K562 (cell line): ENCODE measurements at places on chromosomes 1 and 21. TPM values are rescaled to one million over a fixed set of nuclear protein-coding genes. Genes with fewer than 3 reads are reported as not detected.

- H3K4me1 ChIP-seq, result peaks cover 7% of the 10 kb centered on the region
- no peaks in the 10 kb centered on the region; the same call in 2 of the 3 replicates for H3K36me3 ChIP-seq
- H3K27ac ChIP-seq, result no peak overlapping the region
- H3K4me3 ChIP-seq, result no peak overlapping the region
- peaks cover 59% of the 10 kb centered on the region for H3K27me3 ChIP-seq
Observed at GRCh38 chr1:202628646-202629215, 81.5 kb downstream of the SYT2 start.

- H3K36me3 ChIP-seq, result no peaks in the 10 kb centered on the region
- H3K27ac ChIP-seq, result no peak within 1 kb of the TSS
- peaks cover 73% of the 10 kb centered on the region for H3K4me1 ChIP-seq
- peak; percentile 80 for DNase-seq
Observed at GRCh38 chr1:16017461-16018303, at the start of gene HSPB7. Gene HSPB7 (minus strand): TSS chr1:16018043. CDS start chr1:16017963, 80 bp downstream.

- no peaks in the 10 kb centered on the region for H3K36me3 ChIP-seq
- DNase-seq, result no peak
- H3K4me1 ChIP-seq, result no peaks in the 10 kb centered on the region
- H3K4me3 ChIP-seq, result no peak overlapping the region
Observed at GRCh38 chr1:160705742-160706141, 5.9 kb downstream of the CD48 start.

- no peaks in the 10 kb centered on the region for H3K27me3 ChIP-seq
- no peak for DNase-seq
- no peak overlapping the region for H3K27ac ChIP-seq
- no peak overlapping the region for H3K4me3 ChIP-seq
- H3K36me3 ChIP-seq, result no peaks in the 10 kb centered on the region
Observed at GRCh38 chr1:188826800-188827199, 1650.9 kb downstream of the BRINP3 start.

DNA sequence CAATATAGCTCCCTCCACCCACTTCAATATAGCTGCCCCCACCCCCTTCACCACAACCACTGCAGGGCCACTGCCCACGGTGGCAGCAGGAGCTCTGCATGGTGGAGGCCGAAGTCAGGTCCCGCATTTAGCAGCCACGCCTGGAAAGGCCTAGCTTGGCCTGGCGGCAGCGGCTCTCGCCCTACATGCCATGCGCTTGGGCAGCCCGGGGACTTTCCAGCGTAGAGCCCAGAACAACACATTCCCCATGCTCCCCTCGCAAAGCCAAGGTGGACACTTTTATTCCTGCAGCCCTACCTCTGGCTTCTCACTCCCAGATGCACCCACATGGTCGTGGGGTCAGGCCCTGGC lies 37.1 kb downstream of the LHX4 start:
- peaks cover 26% of the 10 kb centered on the region for H3K27me3 ChIP-seq
- no peak overlapping the region for H3K4me3 ChIP-seq
- H3K36me3 ChIP-seq, result no peaks in the 10 kb centered on the region
- peaks cover 27% of the 10 kb centered on the region for H3K4me1 ChIP-seq
- no peak for DNase-seq
- no peak overlapping the region for H3K27ac ChIP-seq

GRCh38 chr1:75996196-75996595 lies 64.0 kb upstream of the ASB17 start:
- H3K27me3 ChIP-seq, result no peaks in the 10 kb centered on the region
- no peak overlapping the region for H3K27ac ChIP-seq
- no peaks in the 10 kb centered on the region for H3K4me1 ChIP-seq

DNA sequence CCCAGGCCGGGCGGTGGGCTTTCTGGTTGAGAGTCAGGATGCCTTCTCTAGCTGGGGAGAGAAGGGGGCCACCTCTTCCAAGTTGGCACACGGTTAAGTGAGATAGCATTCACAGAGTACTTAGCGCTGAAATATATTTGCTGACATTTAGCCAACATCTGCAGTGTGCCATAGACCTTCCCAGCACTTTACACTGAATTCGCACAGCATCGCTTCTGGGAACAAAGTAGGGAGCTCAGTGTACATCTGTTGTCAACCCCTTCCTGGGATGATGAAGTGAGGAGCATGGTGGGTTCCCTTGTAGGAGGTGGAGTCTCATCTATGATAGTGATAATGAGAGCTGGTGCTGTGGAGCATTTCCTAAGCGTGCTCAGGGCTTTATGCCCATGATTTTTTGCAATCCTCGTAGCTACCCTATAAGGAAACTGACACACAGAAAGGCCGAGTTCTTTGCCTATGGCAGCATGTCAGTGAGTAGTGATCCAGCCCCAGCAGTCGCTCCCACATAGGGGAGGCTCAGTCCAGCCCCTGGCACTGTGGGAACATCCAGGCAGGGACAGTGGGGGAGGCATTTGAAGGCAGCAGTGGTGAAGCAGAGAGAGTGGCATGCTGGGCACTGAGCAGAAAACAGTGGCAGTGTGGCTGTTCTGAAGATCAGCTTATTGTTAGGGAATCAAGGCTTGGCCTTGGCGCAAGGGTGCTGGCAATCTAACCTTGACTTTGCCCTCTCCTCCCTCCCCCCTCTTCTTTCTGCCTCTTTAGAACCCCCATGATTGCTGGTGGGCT lies 176.2 kb downstream of the PGBD5 start:
- H3K36me3 ChIP-seq, result peaks cover 92% of the 10 kb centered on the region
- no peaks in the 10 kb centered on the region for H3K4me1 ChIP-seq
- no peaks in the 10 kb centered on the region for H3K27me3 ChIP-seq
- DNase-seq, result no peak

- H3K4me1 ChIP-seq, result peaks cover 4% of the 10 kb centered on the region; the same call in 2 of the 3 replicates
- DNase-seq, result no peak
- H3K27ac ChIP-seq, result no peak overlapping the region
- H3K36me3 ChIP-seq, result peaks cover 29% of the 10 kb centered on the region; the same call in 2 of the 3 replicates
Observed at GRCh38 chr1:153774026-153774595, 1.1 kb upstream of the SLC27A3 start.

GRCh38 chr1:203655671-203656070 lies 29.0 kb downstream of the ATP2B4 start:
- peaks cover 26% of the 10 kb centered on the region for H3K4me1 ChIP-seq
- no peaks in the 10 kb centered on the region for H3K36me3 ChIP-seq
- no peak for DNase-seq
- no peak overlapping the region for H3K4me3 ChIP-seq

- H3K4me3 ChIP-seq, result no peak overlapping the region
- no peaks in the 10 kb centered on the region for H3K4me1 ChIP-seq
- no peaks in the 10 kb centered on the region for H3K36me3 ChIP-seq
- H3K27ac ChIP-seq, result no peak overlapping the region
Observed at GRCh38 chr1:82299656-82300055, 498.9 kb downstream of the ADGRL2 start.

DNA sequence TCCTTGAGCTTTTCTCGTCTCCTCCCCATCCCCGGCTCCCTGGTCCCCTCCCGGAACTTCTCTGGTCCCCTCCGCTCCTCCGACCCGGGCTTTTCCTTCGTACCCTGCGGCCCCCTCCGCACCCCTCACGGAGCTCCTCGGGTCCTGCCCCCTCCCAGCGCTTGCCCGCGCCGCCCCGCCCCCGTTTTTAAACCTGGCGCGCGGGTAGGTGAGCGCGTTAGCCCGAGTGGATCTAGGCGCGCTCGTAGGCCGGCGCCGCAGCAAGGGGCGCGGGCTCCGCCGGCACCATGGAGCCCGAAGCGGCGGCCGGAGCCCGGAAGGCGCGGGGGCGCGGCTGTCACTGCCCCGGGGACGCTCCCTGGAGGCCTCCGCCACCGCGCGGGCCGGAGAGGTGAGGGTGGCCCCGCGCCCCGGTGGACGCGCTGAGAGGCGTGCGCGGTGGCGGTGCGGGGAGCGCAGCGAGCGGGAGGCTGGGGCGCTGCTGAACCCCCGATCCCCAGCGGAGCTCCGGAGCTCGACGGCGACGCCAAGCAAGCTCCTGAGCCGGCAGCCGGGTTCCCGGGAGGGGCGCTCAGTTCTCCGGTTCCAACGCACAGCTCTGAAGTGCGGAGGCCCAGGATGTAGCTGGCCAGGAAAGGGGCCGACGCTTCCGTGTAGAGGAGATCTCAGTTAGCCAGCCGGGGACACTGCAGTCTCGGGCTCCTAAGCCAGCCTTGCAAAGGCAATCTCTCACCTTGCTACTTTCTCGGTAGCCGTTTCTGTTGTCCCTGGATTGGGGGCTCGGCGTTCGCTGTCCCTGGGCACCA lies at the start of gene RIPPLY3:
Gene RIPPLY3 (plus strand): TSS at position 217 of the 806 bp plus-strand sequence. CDS start 71 bp downstream, at position 288.
- H3K4me3 ChIP-seq, result no peak within 1 kb of the TSS
- no peaks in the 10 kb centered on the region for H3K36me3 ChIP-seq
- no peak within 1 kb of the TSS for H3K27ac ChIP-seq
- no peak for DNase-seq
- H3K27me3 ChIP-seq, result no peaks in the 10 kb centered on the region

DNA sequence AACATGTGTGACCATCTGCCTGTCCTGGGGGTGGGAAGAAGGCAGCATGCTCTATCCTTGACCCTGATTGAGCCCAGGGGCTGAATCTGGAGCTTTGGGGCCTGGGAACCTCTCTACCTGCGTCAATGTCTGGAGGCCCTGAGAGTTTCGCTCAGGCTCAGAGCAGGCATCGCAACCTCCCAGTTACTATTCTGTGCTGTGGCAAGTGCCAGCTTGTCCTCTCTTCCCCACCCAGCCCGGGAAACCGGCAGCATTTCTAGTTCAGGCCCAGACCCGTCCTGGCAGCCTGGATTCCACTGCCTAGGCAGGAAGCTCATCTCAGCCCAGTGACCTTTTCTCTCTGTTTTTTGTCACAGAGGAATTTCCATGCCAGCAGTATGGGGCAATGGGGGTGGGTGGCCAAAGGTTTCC lies 10.0 kb upstream of the IRF6 start:
- H3K27me3 ChIP-seq, result no peaks in the 10 kb centered on the region
- no peak for DNase-seq
- no peak overlapping the region for H3K4me3 ChIP-seq
- H3K36me3 ChIP-seq, result no peaks in the 10 kb centered on the region
- no peaks in the 10 kb centered on the region; the same call in 2 of the 3 replicates for H3K4me1 ChIP-seq
- no peak overlapping the region for H3K27ac ChIP-seq

DNA sequence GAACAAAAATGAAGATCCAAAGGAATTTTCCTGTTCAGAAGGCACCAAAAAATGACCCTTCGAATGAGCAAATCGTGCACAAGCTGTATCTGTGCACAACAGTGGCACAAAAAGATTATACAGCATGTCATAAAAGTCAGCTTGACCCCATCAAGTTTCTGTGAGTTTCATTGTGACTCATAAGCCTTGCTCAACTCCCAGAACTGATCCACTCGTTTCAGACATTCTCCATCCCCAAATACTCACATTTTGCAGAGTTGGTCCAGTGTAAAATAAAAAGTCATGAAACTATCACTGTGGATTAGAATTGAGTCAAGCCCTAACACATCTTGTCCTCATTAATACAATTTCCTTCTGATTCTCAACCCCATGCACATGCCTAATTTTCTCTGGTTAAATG lies 174.7 kb upstream of the PKN2 start:
- H3K4me3 ChIP-seq, result no peak overlapping the region
- DNase-seq, result no peak
- no peak overlapping the region for H3K27ac ChIP-seq
- H3K27me3 ChIP-seq, result no peaks in the 10 kb centered on the region
- H3K4me1 ChIP-seq, result no peaks in the 10 kb centered on the region

- H3K27me3 ChIP-seq, result peaks cover 2% of the 10 kb centered on the region; the same call in 1 of the 3 replicates
- no peak for DNase-seq
- no peak overlapping the region for H3K27ac ChIP-seq
- H3K4me3 ChIP-seq, result no peak overlapping the region
- H3K36me3 ChIP-seq, result no peaks in the 10 kb centered on the region
- H3K4me1 ChIP-seq, result no peaks in the 10 kb centered on the region
Observed at GRCh38 chr1:47703156-47703825, 265.4 kb downstream of the FOXD2 start.

The LYPD8 gene
- total RNA-seq, result 0.87 and 1.0 TPM in 2 replicates

The DDR2 gene
- total RNA-seq, result 1.6 and 1.7 TPM in 2 replicates

The LDLRAD2 gene
- not detected in 2 replicates for total RNA-seq

The KRTAP6-1 gene
- not detected in 2 replicates for total RNA-seq

The ATAD3C gene
- 0.18 and 0.60 TPM in 2 replicates for total RNA-seq

The CELA2A gene
- total RNA-seq, result 0.47 and 0.62 TPM in 2 replicates

The MCOLN3 gene
- not detected in 2 replicates for total RNA-seq
